ENCODE measurements at places on chromosomes 7 and 10.

DNA sequence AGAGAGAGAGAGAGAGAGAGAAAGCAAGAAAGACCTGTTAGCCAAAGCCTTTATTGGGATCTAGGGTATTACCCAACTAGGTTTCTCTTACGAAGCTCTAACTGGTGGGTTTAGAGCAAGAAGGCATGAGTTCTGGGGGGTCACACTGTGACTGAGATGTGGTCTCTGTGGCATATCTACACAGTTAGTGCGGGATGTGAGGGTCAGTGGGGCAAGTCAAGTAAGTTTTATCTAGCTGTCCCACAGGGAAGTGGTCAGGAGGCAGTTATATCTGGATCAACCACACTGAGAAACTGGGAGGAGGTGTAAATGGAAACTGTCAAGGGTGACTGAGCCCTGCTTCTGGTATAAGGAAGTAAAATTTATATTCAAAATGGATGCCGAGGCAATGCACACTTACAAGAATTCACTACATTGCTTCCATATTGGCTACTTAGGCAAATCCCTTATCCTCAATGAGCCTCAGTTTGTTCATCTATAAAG is 331.6 kb upstream of the HPS1 start:
- no peak for DNase-seq

DNA sequence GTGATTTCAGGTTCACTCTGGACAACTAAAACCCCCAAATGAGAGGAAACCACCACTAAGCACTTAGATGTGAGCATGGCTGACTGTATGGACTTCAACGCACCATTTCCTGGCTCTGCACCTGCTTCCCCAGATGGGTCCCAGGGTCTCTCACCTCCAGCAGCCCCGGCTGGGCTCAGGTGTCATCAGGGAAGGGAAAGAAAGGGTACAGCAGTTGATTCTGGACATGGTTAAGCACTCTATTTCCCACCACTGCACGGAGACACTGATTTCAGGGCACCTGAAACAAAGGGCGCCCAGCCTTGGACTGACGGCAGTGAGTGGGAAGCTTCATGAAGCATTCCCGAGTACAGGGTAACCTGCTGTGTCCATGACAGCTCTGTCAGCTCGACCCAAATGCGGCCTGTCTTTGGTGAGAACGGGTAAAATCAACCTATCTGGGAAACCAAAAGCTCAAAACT is 19.0 kb downstream of the FAM53B start:
- DNase-seq, result no peak

- DNase-seq, result no peak
Observed at GRCh38 chr7:98058186-98058585, 48.5 kb upstream of the LMTK2 start.

DNA sequence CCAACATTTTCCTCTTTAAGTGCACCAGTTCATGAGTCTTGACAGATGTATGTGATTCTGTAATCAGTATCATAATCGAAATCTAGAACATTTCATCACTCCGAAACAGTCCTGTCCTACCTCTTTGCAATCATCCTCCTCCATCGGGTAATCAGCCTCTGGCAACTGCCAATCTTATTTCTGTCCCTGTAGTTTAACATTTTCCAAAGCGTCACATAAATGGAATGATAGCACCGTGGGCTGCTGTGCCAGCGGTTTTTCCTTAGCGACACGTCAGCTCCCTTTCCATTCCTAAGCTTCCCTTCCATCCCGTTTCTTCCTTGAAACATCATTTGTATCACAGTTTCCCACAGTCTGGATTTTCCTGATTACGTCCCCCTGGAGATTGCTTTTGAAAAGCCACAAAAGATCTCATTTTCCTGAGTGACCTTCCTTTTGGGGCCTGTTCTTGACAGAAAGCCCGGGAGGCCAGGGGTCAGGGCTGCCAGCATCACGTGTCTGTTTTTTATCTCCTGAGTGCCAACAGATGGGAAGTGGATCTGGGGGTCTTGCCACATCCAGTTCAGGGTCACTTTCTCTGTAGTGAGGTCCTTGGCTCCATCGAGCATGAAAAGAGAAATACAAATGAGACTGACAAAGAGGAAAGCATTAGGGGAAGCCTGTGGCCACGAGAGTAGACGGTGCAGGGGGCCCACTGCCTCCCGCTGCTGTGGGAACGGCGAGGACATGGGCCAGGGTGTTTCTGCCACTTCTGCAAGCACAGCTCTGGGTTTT is 31.6 kb downstream of the TMEM120A start:
- DNase-seq, result no peak

DNA sequence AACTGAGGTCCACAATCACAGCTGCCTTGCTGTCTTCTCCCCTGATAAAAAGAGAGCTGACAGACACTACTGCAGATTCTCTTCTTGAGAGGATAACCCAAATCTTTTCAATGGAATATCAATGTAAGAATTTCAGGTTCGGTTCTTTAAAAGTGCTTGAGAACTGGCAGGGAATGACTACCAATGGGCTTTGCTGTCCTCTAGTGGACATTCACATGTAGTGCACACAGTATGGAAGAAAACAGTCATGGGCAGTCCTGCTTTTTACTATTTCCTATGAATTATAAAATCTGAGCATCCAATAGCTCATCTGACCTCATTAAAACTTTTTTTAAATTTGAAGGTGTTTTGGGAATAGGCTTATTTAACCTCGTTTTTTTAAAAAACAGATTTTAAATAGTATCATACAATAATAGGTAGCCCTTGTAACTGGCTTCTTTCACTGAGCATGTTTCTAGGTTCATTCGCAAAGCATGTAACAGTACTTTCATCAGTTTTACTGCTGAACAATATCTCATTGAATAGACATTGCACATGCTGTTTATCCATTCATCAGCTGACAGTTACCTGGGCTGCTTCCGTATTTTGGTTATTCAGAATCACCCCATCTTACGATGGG is 18.3 kb downstream of the FZD9 start:
- DNase-seq, result peak; percentile 17

GRCh38 chr10:103470761-103471653 is 8.0 kb downstream of the CALHM3 start:
- peak; percentile 20 for DNase-seq

GRCh38 chr7:158955932-158956804 is 99.8 kb downstream of the DYNC2I1 start:
- no peak for DNase-seq

DNA sequence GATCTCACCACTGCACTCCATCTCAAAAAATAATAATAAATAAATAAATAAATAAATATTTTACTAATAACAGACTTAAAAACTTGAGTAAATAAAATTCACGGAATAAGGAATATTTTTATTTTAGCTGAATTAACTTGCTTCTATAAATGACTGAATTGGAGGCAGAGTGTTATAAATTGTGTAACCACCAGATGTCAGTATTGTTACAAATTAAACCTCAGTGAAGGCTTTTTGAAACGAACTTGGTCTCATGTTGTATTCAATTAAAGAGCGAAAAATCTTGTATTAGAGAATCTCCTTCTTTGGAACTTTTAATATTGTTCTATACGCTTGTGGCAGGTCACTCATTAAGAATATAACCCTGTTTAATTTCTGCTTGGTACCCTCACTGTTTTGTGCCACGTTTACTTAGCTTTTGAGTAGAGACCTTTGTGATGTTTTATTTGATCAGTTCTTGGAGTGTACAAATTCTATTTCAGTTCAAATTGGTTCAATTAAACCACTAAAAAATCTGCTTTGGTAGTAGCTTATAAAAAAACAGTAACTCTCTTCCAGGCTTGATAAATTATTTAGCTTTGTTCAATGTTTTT is 45.6 kb upstream of the SCIN start:
- DNase-seq, result no peak

- no peak for DNase-seq
Observed at GRCh38 chr10:24277277-24277676, 68.3 kb downstream of the KIAA1217 start.

DNA sequence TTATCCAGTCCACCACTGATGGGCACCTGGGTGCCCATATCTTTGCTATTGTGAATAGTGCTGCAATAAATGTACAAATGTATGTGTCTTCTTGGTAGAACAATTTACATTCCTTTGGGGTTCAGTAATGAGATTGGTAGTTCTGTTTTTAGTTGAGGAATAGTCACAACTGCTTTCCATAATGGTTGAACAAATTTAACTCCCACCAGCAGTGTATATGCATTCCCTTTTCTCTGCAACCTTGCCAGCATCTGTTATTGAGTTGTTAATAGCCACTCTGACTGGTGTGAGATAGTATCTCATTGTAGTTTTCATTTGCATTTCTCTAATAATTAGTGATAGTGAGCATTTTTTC is 27.8 kb downstream of the COA1 start:
- DNase-seq, result no peak

DNA sequence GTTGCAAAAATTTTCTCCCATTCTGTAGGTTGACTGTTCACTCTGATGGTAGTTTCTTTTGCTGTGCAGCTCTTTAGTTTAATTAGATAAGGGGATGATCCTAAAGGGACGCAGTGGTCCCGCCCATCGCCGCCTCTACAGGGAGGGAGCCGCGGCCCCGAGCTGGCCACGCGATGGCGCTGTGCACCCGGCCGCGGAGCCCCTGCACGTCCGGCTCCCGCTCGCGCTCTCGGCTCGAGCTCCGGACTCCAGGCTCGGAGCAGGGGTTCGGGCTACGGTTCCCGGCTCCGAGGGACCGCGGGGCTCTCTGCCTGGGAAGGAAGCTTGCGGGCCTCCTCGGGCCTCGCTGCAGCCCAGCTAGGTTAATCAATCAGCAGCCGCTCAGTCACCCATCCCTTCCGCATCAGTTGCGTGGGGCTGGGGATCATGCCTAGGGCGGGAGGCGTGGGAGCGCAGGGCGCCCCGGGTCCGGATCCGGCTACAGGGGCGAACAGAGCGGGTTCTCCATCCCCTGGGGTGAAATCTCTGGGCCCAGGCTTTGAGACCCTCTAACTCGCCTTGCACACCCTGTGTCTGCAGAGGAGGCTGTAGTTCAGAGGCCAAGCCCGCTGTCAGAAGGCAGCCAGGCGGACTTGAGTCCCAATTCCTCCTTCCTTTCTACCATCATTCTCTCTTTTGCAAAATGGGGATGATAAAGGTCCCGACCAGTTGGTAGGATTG is 97.9 kb downstream of the WDR11 start:
- DNase-seq, result peak; percentile 61

GRCh38 chr10:29239569-29240472 is 49.0 kb upstream of the LYZL1 start:
- DNase-seq, result no peak

- DNase-seq, result no peak
Observed at GRCh38 chr10:4384245-4384644, 441.8 kb upstream of the AKR1E2 start.

DNA sequence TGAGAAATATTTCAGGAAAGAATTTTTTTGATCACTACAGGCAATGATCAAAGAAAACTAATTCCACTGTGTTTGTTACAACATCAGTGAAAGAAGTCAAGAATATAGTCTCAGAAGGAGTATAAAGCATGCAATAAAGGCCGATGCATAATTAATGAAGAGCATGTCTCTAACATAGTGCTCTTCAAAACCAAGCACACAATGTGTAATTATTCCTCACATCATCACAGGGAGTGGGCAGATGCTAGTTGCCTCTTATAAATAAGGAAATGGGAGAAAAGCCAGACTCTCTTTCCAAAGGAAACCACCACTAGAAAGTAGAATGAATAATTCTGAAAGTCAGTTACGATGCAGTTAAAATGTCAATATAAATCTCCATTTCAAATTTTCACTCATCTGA is 220.1 kb downstream of the TEX36 start:
- DNase-seq, result no peak

DNA sequence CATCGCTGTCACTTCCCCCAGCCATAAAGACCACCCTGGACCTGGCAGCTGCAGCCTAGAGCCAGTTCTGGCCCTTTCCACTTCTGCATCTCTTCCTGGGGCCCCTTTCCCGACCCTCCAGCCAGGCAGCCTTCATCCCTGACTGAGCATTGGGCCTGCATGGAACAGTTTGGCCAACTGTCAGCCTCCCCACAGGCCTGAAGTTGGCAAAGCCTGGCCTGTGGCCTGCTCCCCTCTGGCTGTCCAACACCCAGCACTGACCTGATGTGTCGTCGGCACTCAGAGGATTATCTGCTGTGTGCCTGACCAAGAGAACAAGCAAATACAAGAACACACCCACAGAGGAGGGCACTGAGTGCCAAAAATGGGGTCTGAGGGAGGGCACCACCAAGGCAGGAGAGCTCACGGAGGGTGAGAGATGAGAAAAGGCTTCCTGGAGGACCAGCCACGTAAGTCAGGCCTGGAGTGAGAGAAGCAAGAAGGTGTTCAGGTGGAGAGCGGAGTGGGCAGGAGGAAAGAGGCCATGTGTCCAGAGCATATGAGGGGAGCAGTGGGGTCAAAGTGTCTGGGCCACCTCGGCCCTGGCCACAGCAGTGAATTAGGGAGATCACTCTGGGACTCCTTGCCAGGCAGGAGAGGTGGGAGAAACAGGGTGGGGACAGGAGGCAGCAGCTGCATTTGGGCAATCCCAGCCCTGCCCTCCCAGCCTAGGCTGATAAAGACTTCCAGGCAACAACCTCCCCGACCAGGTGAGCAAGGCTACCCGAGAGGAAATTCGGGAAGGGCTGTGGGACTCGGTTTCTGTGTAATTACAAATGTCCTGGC is 4.5 kb downstream of the GPRIN2 start:
- no peak for DNase-seq

DNA sequence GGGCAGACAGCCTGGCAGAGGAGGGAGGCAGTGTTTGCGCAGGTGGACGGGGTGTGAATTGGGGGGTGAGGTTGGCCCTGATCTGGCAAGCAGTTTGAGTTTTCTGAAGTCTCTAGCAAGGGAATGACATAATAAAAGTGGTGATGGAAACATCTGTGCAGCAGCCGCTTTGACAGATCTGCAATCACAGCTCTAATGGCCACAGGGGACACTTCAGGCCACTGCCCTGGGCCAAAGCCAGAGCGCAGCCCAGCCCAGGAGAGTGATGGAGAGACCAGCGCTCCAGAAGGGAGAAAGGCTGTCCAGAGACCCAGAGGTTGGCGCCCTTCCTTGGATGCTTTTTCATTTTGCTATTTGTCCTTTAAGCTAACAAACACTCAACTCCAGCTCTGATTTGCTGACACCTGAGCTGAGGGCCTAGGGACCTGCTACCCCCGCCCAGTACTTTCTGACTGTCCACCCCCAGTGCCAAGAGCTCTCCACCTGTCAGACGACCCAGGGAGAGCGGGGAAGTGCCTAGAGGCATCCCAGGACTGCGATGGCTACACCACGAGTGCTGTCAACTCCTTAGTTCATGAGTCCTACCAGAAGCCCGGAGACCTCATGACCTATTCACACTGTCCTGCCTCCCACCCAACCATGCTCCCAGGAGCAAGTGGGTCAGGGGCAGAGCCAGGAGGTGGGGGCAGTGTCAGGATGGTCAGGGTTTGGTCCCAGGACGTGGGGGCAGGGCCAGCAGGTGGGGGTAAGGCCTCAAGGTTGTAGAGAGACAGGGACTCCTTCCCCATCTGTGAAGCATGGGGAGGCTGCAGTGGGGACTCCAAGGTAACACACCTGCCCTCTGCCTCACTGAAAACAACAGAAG is 112.6 kb downstream of the PRKAG2 start:
- DNase-seq, result no peak

Measured in stimulated activated CD4-positive, alpha-beta T cell treated with anti-CD3 and anti-CD28 coated beads, Interleukin-1b, Interleukin-23, amount 100 ng/mL, for 4 hours (primary cell).